ENCODE measurements at places on chromosomes 13 and 19. TPM values are rescaled to one million over a fixed set of nuclear protein-coding genes. Genes with fewer than 3 reads are reported as not detected.

The HRC gene
- 1,551 TPM for total RNA-seq

The CRX gene
- total RNA-seq: not detected

The TEX101 gene
- not detected for total RNA-seq

The FRY gene
- 230 TPM for total RNA-seq

The CIC gene
- total RNA-seq: 36.6 TPM

Data from heart left ventricle (tissue), 16 donors.